ENCODE measurements at places on chromosomes 1 and 21.

GRCh38 chr1:209737118-209737505 is 18.7 kb upstream of the TRAF3IP3 start:
- no peak for DNase-seq

GRCh38 chr21:34261841-34262468 is 101.9 kb upstream of the KCNE2 start:
- no peak for DNase-seq

- DNase-seq, result no peak
These were observed 3.9 kb downstream of the TTLL10 start for GRCh38 chr1:1177452-1178206.

- DNase-seq, result no peak
These were observed 186.1 kb downstream of the TRABD2B start for GRCh38 chr1:47810964-47811682.

DNA sequence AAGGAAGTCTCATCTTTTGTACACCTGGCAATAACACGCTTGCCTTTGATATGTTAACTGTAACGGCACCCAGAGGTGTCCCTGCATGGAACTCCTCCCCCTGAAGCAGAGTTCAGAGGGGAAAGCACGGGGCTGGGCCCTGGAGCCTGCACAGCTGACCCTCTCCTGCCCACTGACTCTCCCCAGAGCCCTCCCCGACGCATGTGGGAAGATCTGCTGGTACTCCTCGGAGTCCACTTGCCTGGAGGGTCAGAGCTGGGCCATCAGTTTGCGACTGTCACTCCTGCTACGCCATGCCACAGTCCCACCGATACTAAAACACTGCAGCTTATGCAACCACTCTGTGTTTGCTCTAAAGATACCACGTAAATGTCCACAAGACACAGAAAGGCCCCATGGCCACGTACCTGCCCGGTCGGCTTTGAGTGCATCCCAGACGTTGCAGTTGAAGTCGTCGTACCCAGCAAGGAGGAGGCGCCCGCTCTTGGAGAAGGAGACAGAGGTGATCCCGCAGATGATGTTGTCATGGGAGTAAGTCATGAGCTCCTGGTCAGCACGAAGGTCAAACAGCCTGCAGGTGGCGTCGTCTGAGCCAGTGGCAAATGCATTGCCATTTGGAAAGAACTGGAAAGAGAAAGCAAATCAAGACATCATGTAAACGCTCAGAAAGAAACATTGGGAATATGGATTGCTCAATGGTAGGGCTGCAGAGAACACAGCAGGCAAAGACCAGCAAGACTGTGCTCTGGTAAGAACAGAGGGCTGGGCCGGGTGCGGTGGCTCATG is 10.6 kb upstream of the NADK start:
- DNase-seq, result no peak

DNA sequence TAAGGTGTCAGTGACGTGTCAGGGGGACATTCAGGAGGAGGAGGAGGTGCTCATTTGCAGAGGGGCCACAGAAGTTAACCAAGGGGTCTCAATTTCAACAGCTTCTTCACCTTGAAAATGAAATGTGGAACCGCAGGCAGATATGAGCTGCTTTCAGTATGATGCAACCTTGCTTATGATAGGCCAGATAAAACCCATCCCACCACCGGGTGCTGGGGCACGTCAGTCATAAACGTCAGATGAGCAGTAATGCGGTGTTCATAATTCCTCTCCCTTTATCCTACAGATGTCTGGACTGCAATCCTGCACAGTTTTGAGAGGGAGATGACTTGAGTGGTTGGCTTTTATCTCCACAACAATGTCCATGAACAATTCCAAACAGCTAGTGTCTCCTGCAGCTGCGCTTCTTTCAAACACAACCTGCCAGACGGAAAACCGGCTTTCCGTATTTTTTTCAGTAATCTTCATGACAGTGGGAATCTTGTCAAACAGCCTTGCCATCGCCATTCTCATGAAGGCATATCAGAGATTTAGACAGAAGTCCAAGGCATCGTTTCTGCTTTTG is 1.7 kb downstream of the PTGFR start:
- DNase-seq, result no peak

GRCh38 chr1:79074975-79075374 is 68.4 kb upstream of the ADGRL4 start:
- DNase-seq, result no peak

DNA sequence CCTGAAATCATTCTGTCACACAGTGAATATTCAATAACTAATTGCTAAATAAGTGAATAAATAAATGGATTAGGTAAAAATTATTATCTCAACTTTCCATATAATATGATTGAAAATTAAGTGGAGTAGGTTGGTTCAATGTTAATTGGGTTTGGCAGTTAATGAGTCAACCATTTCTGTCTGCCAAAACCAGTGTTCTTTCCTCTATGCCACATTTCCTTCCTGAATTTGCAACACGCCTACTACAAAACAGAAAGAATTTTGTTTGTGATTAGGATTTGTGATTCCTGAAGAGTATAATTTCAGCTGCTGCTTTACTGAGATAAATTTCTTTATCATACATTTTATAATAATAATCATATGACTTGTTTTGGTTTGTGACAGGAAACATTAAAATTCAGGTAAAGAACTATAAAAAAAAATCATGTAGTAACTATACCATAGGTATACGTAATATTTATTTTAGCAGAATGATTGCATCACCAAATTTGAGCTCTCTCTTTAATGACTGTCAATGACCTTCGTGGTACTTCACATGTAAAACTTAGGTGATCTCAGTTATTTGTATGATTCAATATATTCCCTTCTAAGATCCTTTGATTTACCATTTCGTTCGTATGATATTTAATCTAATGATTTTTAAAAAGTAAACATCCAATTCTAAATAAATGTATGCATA is 241.3 kb downstream of the KCNT2 start:
- DNase-seq, result no peak

DNA sequence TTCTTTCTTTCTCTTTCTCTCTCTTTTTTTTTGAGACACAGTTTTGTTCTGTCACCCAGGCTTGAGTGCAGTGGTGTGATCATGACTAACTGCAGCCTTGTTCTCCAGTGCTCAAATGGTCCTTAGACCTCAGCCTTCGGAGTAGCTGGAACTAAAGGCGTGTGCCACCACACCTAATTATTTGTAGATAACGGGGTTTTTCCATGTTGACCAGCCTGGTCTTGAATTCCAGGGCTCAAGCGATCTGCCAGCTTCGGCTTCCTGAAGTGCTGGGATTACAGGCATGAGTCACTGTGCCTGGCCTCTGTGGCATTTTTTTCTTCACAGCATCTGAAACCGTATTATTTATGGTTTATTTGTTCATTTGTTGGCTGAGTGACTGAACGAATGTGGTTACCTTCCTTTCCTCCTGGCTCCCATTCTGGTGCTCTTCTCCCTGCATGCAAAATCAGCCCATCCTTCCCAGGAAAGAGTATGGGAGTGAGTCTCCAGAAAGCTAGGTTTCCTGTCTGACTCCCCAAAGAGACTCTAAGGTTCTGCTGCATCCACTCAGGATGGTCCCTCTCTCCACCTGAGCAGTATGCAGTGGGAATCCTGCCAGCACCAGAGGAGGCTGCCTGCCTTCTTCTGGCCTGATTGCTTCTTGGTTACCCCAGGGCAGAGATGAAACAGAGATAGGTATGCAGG is 155.0 kb upstream of the BEND5 start:
- no peak for DNase-seq

- DNase-seq, result no peak
These were observed 53.6 kb upstream of the ADARB1 start for GRCh38 chr21:45020629-45021427.

DNA sequence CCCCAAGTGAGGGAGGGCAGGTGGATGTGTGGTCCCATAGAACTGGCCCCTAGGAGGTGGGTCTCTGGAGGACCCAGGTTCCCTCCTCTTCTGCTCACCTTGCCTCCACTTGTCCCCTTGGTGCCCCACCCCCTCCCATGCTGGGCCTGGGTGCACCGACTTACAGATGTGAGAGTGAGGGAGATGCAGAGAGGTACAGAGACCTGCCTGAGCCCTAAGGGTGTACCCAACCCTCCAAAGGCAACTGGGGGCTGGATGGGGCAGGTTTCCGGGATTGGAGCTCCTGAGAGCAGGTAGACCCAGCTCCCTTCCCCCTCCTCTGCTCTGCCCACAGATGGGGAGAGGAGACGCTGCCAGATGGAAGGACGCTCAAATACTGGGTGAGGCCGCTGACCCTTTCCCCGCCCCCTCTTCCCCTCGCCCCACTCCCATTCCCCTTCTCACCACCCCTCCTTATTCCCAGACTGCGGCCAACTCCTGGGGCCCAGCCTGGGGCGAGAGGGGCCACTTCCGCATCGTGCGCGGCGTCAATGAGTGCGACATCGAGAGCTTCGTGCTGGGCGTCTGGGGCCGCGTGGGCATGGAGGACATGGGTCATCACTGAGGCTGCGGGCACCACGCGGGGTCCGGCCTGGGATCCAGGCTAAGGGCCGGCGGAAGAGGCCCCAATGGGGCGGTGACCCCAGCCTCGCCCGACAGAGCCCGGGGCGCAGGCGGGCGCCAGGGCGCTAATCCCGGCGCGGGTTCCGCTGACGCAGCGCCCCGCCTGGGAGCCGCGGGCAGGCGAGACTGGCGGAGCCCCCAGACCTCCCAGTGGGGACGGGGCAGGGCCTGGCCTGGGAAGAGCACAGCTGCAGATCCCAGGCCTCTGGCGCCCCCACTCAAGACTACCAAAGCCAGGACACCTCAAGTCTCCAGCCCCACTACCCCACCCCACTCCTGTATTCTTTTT is 10.3 kb downstream of the TINAGL1 start:
- no peak for DNase-seq

DNA sequence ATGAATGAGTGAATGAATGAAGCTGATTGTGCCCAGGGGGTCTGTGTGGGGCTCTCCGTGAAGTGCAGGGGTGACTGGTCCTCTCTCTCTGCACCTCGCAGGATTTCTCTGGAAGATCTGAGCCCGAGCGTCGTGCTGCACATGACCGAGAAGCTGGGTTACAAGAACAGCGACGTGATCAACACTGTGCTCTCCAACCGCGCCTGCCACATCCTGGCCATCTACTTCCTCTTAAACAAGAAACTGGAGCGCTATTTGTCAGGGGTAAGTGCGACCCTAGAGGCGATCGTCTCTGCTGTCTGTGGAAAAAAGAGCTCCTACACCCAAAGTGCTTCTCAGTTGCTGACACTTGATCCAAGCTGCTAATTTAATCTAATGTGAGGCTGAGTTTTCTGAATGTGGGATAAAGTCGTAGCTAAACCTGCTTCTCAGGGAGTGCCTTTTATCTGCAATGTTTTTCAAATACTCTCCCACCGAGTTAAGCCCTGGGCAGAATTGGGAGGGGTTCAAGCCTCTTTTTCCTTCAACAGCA is 101.7 kb downstream of the HUNK start:
- no peak for DNase-seq
